ENCODE measurements at places on chromosomes 6 and 20.
A peak's percentile ranks its signal among the peaks of the same experiment; 100 is the strongest.

- no peak for DNase-seq
Observed at GRCh38 chr6:169700296-169700695, 1.5 kb downstream of the WDR27 start.

- DNase-seq: no peak
Observed at GRCh38 chr6:30914854-30915590, 984 bp downstream of the VARS2 start.

DNA sequence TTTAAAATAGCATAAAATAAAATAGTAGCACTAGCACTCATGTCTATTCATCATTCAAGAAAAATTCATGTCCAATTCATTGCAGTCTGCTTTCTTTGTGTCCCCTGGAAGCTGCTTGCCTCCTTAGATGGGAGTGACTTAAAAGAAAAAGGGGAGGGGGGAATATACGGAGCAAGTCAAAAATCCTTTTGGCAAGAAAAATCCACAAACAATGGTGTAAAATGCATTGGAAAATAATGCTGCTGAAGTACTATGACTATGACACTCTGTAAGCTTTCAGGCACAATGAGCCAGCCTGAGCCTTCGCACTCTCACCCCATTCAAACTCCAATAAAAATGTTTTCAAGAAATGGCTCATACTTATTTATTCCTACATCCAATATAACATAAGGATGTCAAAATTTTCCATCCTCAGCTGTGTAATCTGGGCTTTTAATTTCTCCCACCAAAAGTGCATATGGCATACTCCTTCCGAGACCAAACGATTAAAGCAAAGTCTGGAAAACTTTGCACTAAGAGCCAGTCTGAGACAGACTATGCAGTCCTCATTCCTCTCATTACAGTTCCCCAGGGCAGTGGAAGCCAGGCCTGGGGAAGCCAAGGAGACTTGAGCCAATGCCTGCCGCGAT is 790 bp downstream of the NEDD9 start:
- DNase-seq: no peak

DNA sequence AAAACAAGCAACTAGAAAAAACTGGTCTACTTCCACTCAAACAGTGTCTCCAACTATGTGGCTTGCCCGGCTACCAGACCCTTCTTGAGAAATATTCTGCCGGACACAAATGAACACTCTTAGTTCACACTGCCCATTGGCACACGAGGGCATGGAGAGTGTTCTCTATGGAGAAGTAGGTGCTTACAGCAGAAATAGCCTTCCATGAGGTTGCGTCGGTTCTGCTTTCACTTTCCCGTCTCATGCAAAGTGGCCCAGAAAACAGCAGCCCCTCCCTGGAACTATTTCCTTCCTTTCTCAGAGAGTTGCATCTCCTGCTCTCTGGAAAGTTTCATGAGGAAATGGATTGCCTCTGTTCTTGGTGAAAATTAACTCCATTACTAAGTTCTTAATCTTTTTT is 9.5 kb upstream of the HLA-DOA start:
- peak; percentile 48 for DNase-seq

GRCh38 chr6:143675382-143675900 is 2.3 kb upstream of the PHACTR2 start:
- no peak for DNase-seq

- no peak for DNase-seq
Observed at GRCh38 chr20:6919792-6920468, 152.4 kb downstream of the BMP2 start.

GRCh38 chr6:101088594-101088993 is 207.5 kb upstream of the ASCC3 start:
- DNase-seq: no peak

DNA sequence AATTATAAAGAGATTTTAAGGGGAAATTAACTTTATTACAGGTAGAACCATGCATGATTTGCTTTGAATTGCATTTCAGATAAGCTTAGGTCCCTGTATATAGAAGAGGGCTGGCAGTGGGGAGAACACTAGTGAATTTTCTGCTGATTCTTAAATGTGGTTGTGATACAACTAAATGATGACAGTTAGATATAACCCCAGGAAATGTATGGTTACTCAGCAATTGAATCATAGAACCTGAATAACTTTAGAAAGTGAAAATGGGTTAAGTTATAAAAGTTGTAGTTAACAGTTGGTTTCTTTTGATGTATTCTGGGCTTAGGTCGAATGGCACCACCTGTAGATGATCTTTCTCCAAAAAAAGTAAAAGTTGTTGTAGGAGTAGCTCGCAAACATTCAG is 70.1 kb downstream of the PHF3 start:
- no peak for DNase-seq

GRCh38 chr20:44648579-44648978 is 2.9 kb downstream of the ADA start:
- DNase-seq: no peak

GRCh38 chr20:18929800-18930199 is 116.2 kb downstream of the SCP2D1 start:
- DNase-seq: no peak

DNA sequence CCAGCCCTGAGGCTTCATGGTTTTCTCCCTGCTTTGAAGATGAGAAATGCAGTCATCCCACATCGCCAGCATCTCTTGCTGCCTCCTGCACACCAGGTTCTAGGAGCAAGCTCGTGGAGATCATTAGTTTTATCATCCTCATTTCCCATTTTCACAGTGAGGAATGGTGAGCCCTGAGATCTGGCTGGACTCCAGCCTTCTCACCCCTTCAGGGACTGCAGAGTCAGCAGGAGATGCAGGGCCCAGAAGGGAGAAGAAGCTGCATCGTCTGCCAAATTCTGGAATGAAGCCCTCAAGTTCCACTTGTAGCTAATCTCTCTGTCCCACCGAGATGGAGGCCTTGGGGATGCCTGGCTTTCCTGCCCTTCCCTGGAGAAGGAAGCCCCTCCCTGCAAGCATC is 216.8 kb downstream of the TAF4 start:
- DNase-seq: no peak

GRCh38 chr20:32527447-32528055 is 57.6 kb downstream of the NOL4L start:
- no peak for DNase-seq

DNA sequence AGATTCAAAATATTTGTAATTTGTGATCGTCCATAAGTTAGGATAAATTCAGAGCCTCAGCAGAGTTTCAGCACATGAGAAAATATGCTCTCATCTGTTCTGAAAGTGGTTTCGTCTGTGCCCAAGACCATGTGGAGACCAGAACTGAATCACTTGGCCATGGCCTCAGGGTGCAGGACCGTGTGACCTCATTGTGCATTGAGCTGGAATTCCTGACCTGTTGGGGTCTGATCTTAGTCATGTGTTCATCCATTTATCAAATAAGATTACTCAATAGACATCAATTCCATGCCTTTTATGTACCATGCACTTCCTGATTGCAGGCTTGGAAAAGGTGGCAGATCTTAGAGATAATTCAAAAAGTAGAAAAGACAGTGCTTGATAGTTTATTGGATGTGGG is 680.5 kb downstream of the QKI start:
- DNase-seq: no peak

DNA sequence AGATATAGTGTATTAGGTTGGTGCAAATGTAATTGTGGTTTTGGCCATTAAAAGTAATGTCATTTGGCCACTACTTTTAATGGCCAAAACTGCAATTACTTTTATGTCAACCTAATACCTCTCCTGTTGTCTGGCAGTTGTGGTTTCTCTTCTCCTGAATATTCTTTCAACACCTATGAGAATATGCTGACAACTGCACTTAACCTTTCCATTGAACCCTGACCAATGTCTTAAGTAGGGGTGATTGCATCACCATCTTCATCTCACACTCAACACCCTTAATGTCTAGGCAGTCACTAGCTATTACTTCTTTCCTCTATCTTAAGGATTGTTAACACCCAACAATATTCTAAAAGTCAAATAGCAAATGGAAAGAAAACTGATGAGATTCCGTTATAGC is 200.5 kb upstream of the HSF2 start:
- DNase-seq: no peak

GRCh38 chr20:34574861-34575260 is 16.3 kb downstream of the MAP1LC3A start:
- peak; percentile 41 for DNase-seq

GRCh38 chr6:72552938-72553337 is 68.9 kb upstream of the KCNQ5 start:
- no peak for DNase-seq

DNA sequence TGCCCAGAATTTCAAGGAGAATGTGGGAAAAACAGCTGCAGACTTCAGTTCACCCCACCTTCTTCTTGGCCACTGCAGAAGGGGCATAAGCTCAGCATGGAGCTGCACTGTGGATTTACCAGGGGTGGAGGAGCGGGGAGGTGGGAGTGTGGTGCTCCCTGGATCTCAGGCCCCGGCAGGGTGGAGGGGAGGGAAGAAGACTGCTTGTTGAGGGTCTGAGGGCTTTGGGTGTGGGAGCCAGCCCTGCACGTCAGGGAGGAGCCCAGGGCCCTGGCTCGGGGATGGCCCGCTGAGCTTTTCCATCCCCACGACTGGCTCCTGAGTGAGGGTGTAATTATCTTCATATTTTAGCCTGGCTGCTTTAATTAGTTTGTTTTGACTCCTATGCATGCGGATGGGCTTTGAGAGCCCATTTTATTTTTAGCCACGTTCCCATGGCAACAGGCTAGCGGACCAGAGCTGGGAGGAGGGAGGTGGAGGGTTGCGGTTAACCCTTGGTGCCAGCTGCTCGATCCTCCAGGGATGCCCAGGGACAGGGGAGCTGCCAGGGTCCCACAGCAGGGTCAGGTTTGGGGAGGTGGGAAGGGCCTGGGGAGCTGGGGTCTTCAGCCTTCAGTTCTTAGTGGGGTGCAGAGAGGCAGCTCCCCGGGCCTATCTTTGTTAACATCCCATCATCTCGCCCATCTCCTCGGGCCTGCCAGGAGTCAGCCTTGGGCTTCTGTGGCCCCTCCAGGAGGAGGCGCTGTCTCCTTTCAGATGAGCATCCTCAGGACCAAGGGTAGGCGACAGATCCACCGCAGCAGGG is 68.2 kb downstream of the RAB44 start:
- DNase-seq: peak; percentile 89

DNA sequence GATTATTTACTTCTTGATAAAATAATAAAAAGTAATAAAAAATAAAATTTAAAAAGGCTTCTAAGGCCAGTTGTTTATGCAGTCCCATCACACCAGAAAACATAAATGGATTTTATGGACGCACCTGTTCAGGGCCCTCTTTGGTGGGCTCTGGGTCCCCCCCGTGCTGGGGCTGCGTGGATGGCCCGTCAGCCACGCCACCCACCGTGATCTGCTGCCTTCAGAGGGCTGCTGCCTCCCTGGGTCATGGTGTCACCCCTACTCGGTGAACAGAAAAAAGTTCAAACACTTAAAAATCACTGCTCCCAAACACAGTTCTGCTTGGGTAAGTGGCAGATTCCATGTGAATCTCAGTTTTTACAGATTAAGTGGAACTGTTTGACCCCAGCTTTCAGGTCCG is 447.6 kb upstream of the AGPAT4 start:
- DNase-seq: no peak

GRCh38 chr20:64211874-64212658 is 43.5 kb upstream of the PCMTD2 start:
- DNase-seq: no peak

- DNase-seq: no peak
Observed at GRCh38 chr6:156881687-156882629, 104.8 kb downstream of the ARID1B start.

- DNase-seq: no peak
Observed at GRCh38 chr6:3128356-3129108, 10.0 kb downstream of the BPHL start.

GRCh38 chr6:139250296-139251044 is 41.3 kb downstream of the TXLNB start:
- no peak for DNase-seq

DNA sequence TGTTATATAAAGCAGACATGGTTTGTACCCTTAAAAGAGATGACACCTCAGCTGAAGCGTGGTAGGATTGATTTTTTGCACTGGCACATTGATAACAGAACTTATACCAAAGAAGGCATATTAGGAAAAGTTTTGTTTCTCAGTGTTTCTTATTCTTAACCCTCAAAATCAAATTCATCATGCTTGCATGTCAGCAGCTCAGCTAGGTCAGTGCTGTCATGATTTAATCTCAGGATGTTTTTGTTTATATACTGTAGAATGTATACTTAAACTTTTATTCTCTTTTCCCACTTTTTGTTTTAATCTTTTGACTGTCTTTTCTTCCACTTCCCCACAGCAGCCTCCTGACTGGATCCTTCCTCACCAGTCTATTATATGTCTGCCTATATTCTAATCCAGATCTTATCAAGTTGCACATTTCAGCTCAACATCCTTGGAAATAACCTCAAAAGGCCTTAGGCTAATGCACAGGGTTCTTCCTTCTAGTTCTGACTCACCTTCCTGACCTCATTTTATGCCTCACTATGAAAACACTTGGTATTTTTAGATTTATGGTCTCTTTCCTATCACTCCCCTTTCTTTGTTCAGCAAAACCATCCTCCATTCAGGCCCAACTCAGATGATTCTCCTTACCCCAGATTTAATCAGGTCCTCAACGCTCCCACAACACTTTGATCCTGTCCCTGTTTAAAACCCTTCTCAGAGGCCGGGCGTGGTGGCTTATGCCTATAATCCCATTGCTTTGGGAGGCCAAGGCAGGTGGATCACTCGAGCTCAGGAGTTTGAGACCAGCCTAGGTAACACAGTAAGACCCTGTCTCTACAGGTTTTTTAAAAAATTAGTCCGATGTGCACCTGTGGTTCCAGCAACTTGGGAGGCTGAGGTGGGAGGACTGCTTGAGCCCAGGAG is 7.2 kb downstream of the HEBP2 start:
- DNase-seq: no peak

GRCh38 chr20:50281831-50282591 is 91.4 kb downstream of the CEBPB start:
- no peak for DNase-seq

DNA sequence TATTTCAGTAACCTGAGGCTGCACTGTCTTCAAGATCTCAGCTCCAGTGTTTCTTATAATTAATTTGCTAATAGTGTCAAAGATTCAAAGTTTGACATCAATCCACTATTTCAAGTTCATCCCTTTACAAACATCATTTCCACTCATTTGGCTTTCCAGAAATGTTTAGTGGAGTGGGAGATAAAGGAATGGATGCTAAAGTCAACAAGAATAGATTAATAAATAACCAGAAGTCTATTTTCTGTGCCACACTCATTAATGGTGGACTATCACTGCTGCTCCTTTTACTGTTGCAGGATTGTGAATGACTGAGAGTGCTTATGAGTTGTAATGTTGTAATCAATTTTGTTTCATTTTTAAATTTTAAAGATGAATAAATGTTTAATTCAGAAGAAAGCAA is 28.4 kb upstream of the EPM2A start:
- DNase-seq: no peak

- DNase-seq: no peak
Observed at GRCh38 chr6:30862156-30862875, 22.0 kb upstream of the DDR1 start.

DNA sequence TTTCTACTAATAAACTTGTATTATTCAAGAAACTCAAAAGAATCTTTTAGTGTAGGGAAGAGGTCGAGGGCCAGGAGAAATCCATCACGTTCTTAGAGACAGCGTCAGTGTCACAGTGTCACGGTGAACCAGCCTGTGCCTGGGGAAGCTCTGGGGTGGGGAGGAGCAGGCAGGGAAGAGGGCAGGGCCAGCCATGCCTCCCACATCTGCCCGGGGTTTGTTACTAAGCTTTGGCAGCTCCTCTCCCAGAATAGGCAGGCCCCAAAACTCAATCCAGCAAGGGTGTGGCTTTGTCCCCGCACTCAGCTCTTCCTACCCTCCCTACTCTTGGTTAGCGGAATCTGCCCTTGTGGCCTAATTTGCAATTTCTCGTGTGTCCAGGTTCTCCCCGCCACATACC is 72.9 kb downstream of the TCP11 start:
- DNase-seq: no peak

GRCh38 chr6:27025351-27025750 is 222.2 kb upstream of the PRSS16 start:
- no peak for DNase-seq
